ENCODE measurements at places on chromosomes 2 and 18. TPM values are rescaled to one million over a fixed set of nuclear protein-coding genes. Genes with fewer than 3 reads are reported as not detected.

FSHR gene
- not detected for total RNA-seq

- peak; percentile 65 for DNase-seq
Observed at GRCh38 chr2:161238560-161239325, 69.5 kb upstream of the PSMD14 start.

- DNase-seq = peak; percentile 20
Observed at GRCh38 chr2:88199912-88200682, 30.0 kb downstream of the THNSL2 start.

GRCh38 chr2:142140434-142140845 is 9.6 kb upstream of the LRP1B start:
- DNase-seq = no peak

Measured in MG63 (cell line).